ENCODE measurements at places on chromosomes 12 and 14.

DNA sequence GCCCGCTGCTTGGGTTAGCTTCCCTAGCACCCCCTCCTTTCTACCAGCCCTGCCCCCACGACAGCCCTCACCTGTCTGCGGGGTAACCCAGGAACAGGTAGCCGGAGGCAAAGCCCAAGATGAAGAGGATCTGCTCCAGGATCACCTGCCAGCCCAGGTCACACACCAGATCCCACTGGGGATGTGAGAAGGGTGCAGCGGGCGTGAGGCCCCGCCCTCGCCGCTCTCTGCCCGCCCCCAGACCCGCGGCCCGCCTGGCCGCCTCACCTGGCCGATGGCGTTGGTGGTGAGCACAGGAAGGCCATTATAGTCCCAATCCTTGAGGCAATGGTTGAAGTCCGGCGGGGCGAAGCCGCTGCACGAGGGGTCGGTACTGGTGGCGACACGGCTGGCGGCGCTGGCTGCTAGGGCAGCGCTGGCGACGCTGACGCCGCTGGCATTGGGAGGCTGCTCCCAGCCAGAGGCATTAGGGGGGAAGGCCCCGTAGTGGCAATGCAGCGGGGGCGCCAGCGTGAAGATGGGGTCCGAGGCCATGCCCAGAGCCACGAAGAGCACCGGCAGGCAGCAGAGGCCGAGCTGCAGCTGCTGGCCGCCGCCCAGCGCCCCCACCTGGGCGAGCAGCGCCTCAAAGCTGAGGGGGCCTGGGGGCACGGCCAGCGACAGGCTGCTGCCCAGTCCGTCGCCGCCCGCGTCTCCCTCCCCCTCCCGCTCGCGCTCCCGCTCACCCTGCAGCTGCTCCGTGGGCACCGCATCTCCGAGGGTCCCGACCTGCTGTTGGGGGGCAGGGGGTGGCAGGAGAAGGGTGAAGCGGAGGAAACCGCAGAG lies 794 bp downstream of the SLC22A17 start:
- no peak for DNase-seq

GRCh38 chr12:26705851-26706250 lies 127.1 kb downstream of the ITPR2 start:
- DNase-seq = no peak

DNA sequence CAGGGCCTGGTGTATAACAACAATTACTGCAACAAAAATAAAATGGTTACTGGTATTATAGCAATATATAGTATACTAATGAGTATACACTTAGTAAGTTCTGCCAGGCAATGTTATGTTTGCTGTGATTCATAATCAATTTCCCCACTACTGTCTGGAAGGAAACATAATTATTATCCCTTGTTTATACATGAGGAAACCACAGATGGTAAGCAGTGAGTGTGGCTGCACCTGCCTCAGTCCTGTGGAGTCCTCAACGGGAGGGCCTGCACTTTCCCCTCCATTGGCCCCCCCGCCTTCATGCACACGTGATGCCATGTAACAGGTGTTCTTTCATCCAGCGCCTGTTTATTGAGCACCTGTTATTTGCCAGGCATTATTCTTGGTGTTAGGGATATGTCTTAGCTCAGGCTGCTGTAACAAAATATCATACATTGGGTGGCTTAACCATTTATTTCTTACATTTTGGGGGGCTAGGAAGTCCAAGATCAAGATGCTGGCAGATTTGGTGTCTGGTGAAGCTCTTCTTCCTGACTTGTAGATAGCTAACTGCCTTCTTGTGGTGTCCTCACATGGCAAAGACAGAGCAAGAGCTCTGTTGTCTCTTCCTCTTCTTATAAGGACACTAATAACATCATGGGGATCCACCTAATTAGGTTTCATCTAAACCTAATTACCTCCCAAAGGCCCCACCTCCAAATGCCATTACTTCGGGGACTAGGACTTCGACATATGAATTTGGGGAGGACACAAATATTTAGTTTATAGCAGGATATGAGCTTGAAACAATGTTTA lies 59.5 kb upstream of the CHGA start:
- DNase-seq = no peak

- DNase-seq = no peak
These were observed 298 bp downstream of the CTDSP2 start for GRCh38 chr12:57846285-57846576.

- no peak for DNase-seq
These were observed 10.9 kb downstream of the ISCU start for GRCh38 chr12:108573317-108573716.

GRCh38 chr12:5257763-5258495 lies 174.0 kb upstream of the NTF3 start:
- no peak for DNase-seq

DNA sequence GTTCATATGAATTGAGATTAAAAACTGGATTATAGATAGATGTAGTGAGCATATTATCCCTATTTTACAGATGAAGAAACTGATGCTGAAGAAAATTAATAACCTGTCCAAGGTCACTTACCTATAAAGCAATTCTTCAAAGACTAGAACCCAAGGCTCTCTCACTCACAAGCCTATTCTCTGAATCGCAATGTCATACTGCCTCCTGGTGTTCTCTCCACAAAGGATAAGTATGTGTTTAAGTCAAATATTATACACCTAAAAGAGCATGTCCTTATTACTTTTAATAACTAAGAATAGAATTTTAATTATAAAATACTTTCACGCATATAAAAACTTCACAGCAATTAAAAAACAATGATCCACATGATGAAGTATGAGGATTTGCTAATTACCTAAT lies 721.3 kb upstream of the USP15 start:
- DNase-seq = no peak

GRCh38 chr14:100091386-100091785 lies 26.2 kb downstream of the EVL start:
- DNase-seq = no peak

DNA sequence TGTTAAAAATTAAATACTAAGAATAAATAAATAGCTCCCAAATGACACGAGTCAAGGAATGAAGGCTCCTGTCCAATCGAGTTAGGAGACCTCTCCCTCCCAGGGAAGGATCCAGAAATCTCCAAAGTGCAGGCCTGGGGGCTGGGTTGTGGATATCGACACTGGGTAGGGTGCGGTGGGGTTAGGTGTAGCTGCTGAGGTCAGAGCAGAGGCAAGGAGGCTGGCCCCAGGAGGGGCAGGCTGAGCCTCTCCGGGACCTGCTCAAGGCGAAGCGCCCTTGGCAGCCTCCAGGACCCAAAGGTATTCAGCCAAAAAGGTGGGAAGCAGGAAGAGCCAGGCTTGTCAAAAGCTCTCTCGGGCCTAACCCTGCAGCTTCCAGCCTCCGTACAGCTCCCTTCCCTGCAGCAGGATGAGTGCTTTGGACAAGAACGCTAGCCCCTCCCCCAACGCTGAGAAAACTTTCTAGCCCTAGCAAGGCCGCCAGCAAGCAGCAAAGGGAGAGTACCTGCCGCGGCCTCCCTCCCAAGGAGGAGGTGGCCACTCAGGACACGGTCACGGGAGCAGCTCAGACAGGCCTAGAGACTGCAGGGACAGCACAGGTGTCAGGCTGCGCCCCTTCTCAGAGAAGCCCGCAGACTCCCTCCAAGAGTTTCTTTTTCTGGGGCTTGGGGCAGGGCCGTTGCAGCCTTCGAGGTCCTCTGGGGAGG lies 3.7 kb upstream of the PNMA1 start:
- no peak for DNase-seq

- peak; percentile 60 for DNase-seq
These were observed 25.4 kb downstream of the BRF1 start for GRCh38 chr14:105275267-105275946.

GRCh38 chr12:12612358-12612757 lies 682 bp downstream of the CREBL2 start:
- DNase-seq = peak; percentile 29

- DNase-seq = no peak
These were observed 25.1 kb downstream of the C12orf42 start for GRCh38 chr12:103470664-103471063.

- DNase-seq = no peak
These were observed 6.9 kb downstream of the MARK3 start for GRCh38 chr14:103392106-103392505.

- DNase-seq = no peak
These were observed 55.5 kb downstream of the PPP2R5E start for GRCh38 chr14:63487724-63488123.

DNA sequence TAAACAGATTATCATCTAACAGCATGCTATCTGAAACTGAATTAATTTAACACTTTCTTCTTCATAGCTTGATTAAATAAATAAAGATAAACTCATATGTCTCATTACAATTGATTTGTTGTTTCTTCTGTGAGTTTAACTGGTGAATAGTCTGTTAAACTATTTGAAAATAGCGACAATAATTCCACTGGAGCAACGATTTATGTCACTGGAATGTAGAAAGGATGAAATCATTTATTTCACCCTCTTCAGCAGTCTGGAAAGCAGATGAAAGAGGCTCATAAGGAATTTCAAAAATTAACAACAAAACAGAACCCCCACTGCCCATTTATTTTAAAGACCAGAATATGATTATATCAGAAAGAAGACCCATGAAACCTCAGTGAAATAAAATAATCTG lies 1165.1 kb upstream of the USP15 start:
- peak; percentile 18 for DNase-seq

GRCh38 chr14:90452366-90452765 lies 55.5 kb downstream of the CALM1 start:
- DNase-seq = no peak

GRCh38 chr12:9143137-9143536 lies 27.4 kb upstream of the A2M start:
- DNase-seq = no peak

DNA sequence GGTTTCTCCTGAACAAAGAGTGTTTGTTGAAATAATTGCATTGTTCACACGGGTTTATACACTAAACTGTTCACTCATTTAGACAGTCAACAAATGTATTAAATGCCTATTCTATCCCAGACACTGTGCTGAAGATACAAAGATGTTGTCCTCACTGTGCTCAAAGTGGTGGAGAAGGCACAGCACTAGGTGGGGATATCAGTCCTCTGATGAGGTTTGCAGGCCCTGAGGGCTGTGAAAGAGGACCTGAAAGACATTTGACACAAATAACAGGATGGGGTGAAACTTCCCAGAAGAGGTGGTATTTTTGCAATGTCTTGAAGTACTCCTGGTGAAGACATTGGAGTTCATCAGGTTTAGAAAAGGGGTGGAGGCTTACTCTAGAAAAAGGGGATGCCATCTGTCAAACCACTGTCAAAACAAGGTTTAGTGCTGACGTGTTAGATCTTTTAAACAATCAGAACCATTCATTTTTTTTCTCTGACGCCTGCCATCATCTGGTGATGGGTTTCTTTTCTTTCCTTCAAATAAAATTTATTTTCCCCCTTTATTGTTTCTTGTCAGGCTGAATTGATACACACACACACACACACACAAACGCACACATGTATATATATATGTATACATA lies 69.5 kb downstream of the ACSS3 start:
- no peak for DNase-seq

DNA sequence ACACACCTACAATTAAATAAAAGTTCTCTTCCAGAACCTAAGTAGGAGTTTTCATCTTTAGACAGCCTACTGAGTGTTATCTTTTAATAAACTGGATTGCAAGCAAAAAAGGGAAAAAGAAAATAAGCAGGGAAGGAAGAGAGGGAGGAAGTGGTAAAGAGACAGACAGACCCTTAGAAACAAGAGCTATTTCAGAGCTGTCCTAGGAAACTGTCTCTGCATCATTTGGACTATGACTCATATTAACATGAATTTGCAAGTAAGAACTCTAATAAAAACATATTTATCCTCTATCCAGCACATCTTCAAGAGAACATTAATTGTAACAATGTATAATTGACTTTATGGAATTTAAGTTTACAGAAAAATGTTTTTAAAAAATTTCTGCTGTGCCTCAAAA lies 438.8 kb upstream of the USP15 start:
- peak; percentile 1 for DNase-seq

- no peak for DNase-seq
These were observed 380.7 kb upstream of the SYT1 start for GRCh38 chr12:78483767-78484315.

DNA sequence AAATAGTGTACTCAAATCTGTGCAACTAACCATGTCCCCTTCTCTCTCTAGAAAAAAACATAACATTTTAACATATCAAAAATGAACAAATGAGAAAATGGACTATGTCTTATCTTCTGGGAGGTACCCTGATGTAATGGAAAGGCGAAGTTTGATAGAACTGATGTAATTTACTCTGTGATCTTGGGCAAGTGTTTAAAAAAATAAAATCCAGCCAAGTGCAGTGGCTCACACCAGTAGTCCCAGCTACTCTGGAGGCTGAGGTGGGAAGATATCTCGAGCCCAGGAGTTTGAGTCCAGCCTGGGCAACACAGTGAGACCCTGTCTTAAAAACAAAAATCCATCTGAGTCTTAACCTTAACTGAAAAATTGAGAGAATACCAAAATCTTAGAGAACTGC lies 35.8 kb upstream of the CFL2 start:
- DNase-seq = no peak

DNA sequence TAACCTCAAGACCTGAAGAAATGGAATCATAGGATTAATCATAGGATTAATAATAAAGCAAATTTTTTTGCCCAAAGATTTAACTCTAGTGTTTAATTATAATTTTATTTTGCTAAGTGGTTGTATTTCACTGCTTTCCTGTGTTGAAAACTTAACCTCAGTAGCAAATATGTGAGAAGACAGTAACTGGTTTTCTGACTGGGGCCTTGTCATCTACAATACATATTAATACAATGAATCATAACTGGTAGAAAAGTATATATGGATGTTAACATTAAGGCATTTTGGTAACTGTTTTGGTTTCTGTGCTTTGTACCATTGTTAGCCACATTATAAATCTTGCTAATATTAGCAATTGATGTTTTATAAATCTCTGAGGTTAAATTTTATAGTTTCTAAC lies 92.2 kb downstream of the ACSS3 start:
- no peak for DNase-seq

DNA sequence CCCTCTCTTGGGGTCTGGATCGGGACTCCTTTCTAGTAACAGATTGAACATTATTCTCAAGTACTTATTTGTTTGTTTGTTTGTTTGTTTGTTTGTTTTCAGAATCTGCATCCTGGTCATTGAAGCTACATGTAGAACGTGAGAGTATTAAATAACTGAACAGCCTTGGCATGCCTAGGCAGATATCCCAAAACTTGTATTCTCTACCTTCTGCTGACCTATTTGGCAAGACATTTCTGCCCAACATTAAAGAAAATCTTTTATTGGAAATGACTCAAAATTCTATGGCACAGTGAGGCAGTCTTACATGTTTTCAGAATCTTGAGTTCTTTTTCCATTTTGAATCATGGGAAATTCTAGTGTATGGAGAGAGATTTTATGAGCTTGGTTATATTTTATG lies 165.1 kb upstream of the CNOT2 start:
- DNase-seq = no peak

- DNase-seq = no peak
These were observed 8.7 kb downstream of the ASPG start for GRCh38 chr14:104094056-104094708.

DNA sequence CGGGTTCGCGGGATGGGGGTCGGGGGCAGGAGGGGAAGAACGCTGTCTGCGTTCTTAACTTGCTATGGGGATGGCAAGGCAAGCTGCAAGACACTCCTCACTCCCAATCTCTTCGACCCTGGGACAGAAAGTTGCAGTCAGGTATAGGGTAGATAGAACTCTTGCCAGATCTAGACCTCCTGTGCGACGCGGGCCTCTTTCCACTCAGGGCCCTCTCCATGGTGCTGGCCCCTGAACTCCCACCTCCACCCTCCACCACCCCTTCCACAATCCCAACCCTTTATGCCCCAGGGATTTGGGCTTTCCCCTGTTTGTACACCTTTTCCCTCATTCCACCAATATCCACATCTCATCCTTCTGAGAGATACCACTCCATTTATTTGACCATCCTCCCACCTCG lies 812 bp downstream of the NABP2 start:
- DNase-seq = no peak

All from HTR-8/SVneo (cell line).